ENCODE measurements at places on chromosomes 7 and 10. TPM values are rescaled to one million over a fixed set of nuclear protein-coding genes. Genes with fewer than 3 reads are reported as not detected.

HOXA4 gene
- 14.6 TPM for total RNA-seq

JCAD gene
- 7.3 TPM for total RNA-seq

PAPOLB gene
- not detected for total RNA-seq

TEX47 gene
- total RNA-seq = not detected

DGKI gene
- 0.69 TPM for total RNA-seq

GSDME gene
- 42.8 TPM for total RNA-seq

TMEM229A gene
- not detected for total RNA-seq

ZC3HAV1L gene
- 15.8 TPM for total RNA-seq

ANKRD61 gene
- total RNA-seq = not detected

TSPAN14 gene
- total RNA-seq = 139 TPM

PIP gene
- total RNA-seq = not detected

NPC1L1 gene
- 0.23 TPM for total RNA-seq

PKD2L1 gene
- not detected for total RNA-seq

- DNase-seq = no peak
These were observed 17.7 kb downstream of the CACNB2 start for GRCh38 chr10:18157881-18158280.

- no peak for DNase-seq
These were observed 11.7 kb upstream of the GATAD1 start for GRCh38 chr7:92435542-92435941.

- no peak for DNase-seq
These were observed 657.3 kb upstream of the COBL start for GRCh38 chr7:51973939-51974338.

DNA sequence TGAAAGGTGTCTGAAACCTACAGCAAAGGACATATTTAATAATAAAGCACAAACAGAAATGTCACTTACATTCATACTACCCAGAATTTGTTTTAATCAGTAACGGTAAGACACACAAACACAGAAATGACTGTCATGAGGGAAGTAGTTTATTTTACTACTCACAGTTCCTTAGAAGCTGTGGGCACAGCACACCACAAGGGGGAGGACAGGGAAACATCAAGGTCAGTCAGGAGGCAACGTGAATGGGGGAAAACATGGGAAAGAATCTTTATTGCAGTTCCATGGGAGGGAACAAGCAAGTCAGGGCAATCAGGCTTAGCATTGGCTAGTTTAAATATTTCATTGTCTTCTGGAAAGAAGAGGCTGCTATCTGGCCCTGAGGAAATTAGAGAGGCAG is 123.8 kb upstream of the PDSS1 start:
- DNase-seq = no peak

GRCh38 chr10:110460111-110460809 is 37.4 kb upstream of the DUSP5 start:
- DNase-seq = no peak

GRCh38 chr10:113856563-113856962 is 2.1 kb downstream of the NHLRC2 start:
- DNase-seq = no peak

DNA sequence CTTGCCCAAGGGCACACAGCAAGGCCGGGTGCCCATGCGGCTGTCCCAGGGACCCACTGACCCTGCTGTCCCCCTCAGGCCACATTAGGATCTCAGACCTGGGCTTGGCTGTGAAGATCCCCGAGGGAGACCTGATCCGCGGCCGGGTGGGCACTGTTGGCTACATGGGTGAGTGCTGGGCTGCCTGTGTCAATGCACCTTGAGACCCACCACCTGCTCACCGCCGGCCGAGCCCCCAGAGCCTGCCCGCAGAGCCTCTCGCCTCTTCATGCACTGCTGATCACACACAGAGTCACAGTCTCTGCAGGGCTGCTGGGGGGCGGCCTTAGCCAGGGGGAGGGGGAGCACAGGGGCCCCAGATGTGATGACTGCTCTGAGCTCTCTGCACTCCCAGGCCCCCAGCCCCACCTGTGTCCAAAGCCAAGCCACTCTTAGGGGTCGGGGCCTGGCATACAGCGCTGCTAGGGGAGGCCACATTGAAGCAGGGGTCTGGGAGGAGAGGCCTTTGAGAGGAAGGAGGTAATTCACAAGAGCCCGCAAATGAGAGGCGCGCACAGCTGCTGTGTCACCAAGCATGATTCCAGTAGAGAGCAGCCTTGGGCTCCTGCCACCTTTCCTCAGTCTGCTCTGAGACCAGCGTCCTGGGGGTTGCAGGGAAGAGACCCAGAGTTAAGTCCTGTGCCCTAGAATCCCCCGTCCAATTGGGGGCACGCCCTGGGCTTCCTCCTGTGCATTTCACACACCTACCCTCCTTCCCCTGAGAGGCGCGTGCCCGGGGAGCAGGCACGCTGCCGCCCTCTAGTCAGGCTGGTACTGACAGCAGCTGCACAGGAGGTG is 100.4 kb downstream of the RGS10 start:
- DNase-seq = no peak

DNA sequence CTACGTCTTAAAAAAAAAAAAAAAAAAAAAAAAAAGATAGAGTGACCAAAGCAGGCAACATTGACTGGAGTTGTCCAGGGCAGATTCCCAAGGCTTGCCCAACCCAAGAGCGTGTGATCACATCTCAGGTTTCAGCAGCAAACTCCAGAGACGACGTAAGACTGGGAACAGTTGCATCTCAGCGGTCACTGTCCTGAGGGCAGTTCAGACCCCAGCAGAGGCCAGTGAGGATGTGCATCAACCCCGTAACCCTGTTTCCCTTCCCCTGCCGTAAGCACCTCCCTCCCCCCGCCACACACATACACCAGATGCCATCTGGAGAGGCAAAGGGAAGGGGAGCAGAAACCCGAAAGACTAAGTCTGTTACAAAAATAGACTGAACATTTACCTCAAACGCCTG is 19.3 kb upstream of the TOMM7 start:
- no peak for DNase-seq

DNA sequence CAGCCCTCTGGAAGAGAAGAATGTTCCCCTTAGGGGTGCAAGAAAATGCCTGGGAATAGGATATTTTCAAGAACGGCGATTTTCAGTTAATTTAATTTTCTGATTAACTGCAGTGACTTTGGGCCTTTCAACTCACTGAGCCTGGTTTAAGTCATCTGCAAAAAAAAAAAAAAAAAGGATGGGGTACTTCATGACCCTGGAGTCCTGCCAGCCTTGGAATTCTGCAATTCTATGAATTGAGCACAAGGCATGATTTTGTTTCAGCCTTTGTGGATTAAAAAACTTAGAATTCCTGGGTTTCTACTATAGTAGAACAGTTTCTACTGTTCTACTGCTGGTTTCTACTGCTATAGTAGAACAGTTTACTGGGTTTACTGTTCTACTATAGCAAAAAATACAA is 58.3 kb upstream of the CALD1 start:
- DNase-seq = no peak

- DNase-seq = no peak
These were observed 2.3 kb downstream of the GRM8 start for GRCh38 chr7:127250312-127251035.

- DNase-seq = no peak
These were observed 36.6 kb upstream of the CCAR1 start for GRCh38 chr10:68684413-68684812.

GRCh38 chr7:47497367-47498096 is 84.4 kb downstream of the TNS3 start:
- no peak for DNase-seq

DNA sequence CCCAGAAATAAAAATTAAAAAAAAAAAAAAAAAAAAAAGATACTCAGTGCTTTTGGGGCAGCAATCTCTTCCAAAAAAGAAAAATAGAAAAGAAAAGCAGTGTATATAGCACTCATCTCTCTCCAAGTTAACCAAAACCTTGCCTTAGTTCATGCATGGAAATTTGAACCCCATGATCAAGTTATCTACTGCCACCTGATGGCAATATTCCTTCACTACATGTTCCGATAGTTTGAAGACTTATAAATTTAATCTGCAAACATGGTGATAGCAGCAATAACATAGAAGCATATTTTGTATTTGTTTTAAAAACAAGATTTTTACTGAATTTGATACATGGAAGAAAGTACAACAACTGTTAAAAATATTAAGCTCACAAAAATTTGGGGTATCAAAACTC is 48.6 kb upstream of the SLIT1 start:
- no peak for DNase-seq

DNA sequence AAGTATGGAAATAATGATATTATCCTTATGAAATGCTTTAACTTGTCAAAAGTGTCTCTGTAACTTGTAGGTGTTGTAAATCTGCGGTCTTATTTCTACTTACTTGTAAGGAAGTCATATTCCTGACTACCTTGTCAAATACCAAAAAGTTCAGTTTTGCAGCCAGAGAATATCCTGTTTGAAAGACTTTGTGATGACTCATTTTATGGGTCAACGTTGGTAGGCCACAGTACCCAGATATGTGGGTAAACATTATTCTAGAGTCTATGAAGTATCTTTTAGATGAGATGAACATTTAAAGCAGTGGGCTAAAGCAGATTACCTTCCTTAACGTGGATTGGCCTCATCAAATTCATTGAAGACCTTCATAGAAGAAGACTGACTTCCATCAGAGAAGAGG is 195.3 kb downstream of the PPP1R9A start:
- DNase-seq = peak; percentile 55
